ENCODE measurements at places on chromosomes 6 and 20. TPM values are rescaled to one million over a fixed set of nuclear protein-coding genes. Genes with fewer than 3 reads are reported as not detected.
A peak's percentile ranks its signal among the peaks of the same experiment; 100 is the strongest.

Gene ZCCHC3
- 13.0 TPM for total RNA-seq

Gene GPR63
- total RNA-seq: 0.63 TPM

Gene EEF1A2
- 1,033 TPM for total RNA-seq

Gene ZNF391
- 2.9 TPM for total RNA-seq

GRCh38 chr6:164563924-164564323 lies 745.5 kb downstream of the C6orf118 start:
- DNase-seq: no peak

GRCh38 chr6:109902870-109903269 lies 75.2 kb upstream of the GPR6 start:
- no peak for DNase-seq

GRCh38 chr6:41920921-41921711 lies at the start of the genes BYSL and MED20:
Gene BYSL (plus strand): TSS chr6:41921499. CDS start chr6:41921563, 64 bp downstream.
Gene MED20 (minus strand): TSS chr6:41921139. CDS start chr6:41921018, 121 bp downstream.
- DNase-seq: peak; percentile 91

DNA sequence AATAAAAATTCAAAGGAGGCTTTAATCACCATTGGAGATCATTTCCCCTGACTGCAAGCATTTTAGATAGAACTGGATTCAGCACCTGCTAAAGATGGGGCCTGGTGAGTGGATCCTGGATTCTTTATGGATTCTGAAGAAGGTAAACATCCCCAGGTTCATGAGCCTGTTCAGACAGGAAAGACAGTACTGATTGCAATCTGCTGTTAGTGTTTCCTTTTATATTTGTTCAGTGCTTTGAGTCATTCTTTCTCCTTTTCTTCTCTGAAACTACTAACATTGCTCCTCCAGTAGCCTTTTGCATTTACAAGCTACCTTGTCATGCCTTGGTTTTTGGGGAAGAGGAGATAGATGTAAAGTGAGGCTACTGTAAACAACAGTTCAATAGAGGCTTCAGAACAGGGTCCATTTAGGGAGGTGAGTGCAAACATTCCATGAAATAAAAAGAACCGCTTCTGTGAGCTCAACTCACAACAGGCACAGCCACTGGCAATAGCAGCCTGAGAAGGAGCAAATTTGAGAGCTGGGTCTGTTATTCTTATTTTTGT lies 66.4 kb upstream of the PRL start:
- no peak for DNase-seq

DNA sequence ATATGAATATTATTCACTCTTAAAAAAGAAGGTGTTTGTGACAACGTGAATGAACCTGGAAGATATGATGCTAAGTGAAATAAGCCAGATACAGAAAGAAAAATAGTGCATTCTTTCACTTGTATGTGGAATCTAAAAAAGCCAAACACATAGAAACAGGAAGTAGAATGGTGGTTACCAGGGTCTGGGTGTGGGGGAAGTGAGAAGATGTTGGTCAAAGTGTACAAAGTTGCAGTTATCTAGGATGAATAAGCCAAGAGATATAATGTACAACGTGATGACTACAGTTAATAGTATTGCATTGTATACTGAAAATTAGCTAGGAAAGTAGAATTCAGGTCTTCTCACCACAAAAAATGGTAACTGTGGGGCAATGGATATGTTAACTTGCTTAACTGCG lies 151.1 kb upstream of the HCRTR2 start:
- DNase-seq: no peak

DNA sequence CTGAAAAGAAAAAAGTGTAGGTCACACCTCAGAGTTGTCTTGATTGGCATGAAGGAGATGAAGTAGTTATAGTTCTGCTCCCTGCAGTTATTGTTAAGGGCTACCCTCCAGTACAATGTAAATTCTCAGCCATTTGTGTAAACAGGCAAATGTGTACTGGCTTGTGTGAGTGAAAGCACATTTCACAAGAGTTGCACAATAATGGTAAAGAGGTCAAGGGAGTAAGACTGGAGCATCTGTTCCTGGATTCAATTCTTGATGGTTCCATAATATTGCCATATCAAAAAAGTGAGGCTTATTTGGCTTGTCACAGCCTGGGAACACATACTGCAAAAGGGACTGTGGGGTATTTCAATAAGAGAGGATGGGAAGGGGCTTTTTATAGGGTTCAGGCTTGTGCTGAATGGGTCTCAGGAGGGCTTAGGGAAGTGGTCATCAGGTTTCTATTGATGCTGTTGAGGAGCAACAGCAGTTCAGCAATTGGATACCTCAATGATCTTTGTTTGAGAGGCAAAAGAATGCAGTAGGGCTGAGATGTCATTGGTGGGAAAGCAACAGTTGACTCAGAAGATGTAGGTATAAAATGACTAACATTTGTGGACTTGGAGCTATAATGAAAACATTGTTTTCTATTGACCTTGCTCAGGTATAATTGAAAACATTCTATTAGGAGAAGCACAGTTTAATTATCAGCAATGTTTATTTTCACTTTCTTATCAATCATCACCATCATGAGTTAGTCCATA lies 402.6 kb downstream of the BCKDHB start:
- DNase-seq: no peak

- DNase-seq: no peak
Measured at GRCh38 chr6:135318738-135319469, 137.8 kb downstream of the MYB start.

DNA sequence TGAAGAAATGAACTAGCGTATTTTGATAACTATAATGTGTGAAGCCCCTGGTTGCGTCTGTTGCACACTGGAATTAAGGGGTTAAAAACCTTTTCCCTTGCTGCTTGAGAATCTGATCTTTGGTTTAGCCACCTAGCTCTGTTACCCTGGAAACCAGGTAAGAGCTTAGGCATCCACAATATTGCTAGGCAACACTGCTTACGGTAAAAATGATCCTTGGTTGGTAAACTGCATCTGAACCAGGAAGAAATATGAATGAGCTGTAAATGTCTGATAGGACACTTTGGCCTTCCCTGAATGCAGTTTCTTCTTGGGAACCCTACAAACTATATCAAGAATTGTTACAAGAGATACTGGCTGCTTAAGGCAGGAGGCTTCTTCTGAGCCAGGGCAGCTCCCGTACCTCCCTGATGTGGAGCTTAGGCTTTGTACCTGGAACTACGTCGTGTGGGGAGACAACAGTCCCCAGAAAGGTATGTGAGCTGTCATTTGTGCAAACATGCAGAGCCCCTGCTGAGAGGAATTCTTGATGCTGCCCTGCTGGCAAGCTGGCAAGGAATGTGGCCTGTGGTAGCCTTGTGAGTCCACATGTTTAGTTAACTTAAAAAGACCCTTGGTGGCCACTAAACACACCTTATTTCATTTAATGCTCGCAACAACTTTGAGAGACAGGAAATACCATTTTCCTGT lies 18.4 kb downstream of the UBE3D start:
- no peak for DNase-seq

DNA sequence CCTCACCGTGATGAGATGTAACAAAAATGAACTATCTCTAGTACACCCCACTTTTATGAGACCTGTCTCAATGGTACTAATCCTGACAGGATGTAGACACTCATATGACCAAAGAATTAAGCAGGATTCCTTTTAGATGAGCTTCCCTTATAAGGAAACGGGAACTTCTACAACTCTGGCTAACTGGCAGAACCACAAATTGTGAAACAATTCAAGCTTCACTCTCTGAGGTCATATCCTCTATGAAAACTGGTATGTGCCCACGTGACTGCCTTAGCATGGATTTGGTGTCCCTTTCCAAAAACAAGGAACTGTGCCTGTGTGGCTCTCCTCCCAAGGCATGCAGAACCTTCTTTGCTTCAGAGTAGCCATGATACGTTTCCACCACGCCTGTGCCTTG lies 14.1 kb upstream of the CPNE5 start:
- peak; percentile 63 for DNase-seq

DNA sequence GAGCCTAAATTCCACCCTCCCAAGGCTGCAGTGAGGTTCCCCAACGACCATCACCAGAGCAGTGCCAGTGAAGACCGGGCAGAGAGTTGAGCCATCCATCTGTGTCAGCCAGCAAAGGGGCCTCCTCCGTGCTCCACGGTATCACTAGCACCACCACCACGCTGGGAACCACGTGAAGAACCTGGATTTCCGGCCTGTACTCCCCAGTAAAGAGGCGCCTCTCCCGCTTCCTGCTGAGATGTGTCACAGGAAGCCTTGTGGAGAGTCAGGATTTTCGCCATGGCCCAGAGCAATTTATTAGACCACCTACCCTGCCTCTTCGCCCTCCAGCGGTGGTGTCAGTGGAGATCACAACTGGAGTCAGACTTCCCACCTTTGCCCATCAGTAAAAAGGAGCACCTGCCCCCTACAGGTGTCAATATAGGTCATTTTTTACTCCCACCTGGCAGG lies 28.8 kb downstream of the CPXM1 start:
- DNase-seq: no peak

GRCh38 chr6:147949981-147950622 lies 392.5 kb upstream of the SASH1 start:
- no peak for DNase-seq

DNA sequence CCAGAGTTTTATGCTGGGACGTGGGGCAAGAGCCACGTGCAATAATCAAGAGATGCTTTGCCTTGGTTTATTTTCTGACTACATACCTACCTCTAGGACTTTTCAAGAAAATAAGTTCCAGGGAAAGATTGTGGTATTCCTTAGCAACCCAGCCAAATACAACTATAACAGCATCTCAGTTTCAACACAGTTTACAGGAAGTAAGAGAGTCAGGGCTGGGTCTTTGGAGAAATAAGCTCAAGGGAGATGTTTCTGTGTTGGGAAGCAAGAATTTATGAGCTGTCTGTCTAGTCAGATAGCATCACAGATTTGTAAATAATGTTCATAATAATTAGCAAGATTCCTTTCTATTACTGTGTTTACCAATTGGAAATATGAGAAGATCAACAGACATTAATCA lies 35.1 kb downstream of the MAP3K5 start:
- no peak for DNase-seq

DNA sequence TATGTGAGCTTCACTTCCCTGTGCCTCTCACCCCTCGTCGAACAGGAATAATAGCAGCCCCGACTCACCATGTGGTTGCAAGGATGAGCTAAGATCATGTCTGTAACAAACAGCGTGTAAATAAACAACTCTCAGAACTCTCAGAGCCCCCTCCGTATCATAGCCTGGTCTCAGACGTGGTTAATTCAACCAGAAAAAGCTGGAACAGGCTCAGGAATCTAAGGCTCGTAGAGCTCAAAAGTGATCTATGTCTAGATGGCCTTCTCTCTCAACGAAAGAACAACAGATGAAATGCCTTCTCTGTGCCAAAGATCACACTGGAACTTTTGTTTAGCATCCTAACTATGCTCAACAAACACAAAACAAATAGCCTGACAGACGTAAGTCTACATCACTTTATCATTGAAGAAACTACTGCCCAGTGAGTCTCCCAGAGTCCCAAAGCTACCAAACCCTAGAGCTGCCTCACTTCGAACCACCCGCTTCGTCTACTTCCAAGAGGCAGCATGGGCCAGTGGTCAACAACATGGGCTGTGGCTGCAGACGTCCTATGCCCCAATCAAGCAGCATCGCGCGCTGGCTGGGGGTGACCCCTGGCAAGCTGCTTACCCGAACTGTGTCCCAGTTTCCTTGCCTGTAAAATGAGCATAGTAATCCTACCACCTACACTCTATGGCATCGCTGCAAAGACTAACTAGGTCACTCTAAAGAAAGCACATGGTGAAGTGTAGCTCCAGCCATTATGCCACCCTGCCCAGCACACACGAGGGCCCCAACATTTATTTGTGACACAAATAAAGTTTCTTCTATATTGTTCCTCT lies 35.1 kb downstream of the NFATC2 start:
- no peak for DNase-seq

DNA sequence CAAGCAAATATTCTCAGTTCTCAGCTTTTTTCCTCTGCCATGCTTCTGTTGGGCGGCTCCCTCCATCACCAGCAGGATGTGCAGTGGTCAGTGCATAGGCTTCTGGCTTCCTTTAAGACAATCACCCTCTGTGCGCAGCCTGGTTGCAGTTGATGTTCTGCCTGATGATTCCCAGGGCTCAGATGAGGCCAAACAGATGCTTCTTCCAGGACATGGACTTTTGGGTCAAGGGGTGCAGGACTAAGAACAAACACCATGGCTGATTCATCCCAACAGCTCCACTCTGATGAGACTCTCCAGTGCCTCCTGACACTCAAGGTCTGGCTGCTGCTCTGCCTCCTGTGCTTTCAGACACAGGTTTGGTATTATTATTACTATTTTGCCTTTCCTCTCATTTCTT lies 554.8 kb upstream of the CDH4 start:
- DNase-seq: no peak

DNA sequence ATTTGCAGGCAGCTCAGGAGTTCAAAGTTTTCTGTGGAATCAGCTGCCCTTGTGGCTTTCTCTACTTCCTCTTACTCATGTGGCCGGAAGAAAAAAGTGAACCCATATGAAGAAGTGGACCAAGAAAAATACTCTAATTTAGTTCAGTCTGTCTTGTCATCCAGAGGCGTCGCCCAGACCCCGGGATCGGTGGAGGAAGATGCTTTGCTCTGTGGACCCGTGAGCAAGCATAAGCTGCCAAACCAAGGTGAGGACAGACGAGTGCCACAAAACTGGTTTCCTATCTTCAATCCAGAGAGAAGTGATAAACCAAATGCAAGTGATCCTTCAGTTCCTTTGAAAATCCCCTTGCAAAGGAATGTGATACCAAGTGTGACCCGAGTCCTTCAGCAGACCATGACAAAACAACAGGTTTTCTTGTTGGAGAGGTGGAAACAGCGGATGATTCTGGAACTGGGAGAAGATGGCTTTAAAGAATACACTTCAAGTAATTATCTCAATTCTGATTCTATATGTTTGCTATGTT lies 1.1 kb downstream of the MGME1 start:
- peak; percentile 61 for DNase-seq

DNA sequence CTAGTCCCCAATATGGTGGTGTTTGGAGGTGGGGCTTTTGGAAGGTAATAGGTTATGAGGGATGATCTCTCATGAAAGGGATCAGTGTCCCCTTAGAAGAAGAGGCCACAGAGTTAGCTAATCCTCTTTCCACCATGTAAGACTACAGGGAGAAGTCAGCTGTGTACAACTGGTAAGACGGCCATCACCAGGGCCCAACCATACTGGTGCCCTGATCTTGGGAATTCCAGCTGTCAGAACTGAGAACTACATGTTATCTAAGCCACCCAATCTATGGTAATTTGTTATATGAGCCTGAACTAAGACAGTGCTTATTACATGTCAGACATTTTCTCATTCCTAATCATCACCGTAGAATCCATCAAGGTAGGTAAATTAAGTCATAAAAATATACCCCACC lies 77.7 kb upstream of the ZNF217 start:
- no peak for DNase-seq

DNA sequence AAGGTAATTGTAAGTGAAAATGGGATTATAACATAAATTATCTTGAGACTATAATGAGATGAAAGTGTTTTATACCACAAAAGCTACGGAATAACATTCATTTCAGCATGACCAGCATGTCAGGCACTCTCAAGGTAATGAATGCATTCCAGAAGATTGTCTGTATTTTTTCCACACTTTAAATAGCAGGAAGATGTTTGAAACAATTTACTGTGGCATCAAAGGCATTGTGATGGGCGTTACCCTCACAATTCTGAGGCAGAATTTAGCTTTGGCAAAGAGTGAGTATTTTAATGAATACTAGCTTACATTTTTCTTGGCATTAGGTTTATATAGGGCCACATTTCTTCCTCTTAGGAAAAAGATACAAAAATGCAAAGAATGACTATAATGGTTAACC lies 627.2 kb downstream of the BCKDHB start:
- no peak for DNase-seq
